Erythroblast (primary cell): ENCODE measurements at places on chromosomes 12 and 14.

- no peak for DNase-seq
Measured at GRCh38 chr14:103142026-103142425, 18.8 kb downstream of the TNFAIP2 start.

DNA sequence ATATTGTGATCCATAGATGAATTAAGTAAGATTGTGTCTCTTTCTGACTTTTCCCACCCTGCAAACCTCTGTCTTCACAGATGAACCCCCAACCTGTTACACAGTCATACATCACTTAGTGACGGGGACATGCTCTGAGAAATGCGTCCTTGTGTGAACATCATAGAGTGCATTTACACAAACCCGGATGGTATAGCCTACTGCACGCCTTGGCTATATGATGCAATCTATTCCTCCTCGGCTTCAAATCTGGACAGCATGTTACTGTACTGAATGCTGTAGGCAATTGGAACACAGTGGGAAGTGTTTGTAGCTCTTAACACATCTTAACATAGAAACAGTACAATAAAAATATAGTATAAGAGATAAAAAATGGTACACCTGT lies 7.4 kb upstream of the TESPA1 start:
- no peak for DNase-seq

DNA sequence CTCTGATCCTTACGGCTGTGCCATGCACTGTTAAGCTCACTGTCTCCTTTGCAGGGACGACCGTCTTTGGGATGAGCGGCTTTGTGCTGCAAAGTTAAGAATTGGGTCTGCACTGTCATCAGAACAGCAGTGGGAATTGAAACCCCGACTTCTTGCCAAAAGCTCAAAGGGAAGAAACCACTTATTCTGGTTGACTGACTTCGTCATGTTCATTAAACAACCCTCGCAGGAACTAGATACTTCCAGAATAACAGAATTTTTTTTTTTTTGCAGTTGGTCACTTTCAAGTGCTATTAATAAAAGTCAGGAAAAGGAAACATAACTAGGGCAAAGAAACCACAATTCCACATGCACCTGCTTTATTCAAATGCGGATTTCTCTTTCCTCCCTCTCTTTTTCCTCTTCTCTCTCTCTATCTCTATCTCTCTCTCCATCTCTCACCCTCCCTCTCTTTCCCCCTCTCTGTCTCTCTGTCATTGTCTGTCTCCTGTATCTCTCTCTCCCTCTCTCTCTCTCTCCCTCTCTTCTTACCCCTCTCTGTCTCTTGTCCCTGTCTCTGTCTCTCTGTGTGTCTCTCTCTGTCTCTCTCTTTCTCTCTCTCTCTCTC lies 12.3 kb upstream of the GLT1D1 start:
- no peak for DNase-seq

GRCh38 chr12:82866227-82866775 lies 179.6 kb downstream of the TMTC2 start:
- DNase-seq = no peak

DNA sequence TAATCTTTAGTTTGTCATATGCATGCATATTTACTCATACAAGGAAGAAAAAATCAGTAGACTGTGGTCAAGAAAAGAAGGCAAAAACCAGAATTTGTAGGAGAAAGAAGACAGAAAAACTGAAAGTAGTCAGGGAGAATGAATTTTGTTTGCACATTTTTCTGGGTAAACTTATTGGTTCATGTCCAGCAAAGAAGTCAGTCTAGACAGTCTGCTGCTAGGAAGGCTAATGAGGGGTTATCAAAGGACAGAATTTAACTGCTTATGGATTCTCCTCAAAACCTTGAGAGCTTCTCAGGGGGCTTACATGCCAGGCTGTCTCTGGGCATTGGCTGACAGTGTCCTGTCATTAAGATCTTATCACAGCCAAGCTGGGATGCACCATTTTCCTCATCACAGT lies 293.9 kb downstream of the RPAP3 start:
- no peak for DNase-seq

GRCh38 chr12:96890331-96890730 lies 16.7 kb upstream of the NEDD1 start:
- no peak for DNase-seq

DNA sequence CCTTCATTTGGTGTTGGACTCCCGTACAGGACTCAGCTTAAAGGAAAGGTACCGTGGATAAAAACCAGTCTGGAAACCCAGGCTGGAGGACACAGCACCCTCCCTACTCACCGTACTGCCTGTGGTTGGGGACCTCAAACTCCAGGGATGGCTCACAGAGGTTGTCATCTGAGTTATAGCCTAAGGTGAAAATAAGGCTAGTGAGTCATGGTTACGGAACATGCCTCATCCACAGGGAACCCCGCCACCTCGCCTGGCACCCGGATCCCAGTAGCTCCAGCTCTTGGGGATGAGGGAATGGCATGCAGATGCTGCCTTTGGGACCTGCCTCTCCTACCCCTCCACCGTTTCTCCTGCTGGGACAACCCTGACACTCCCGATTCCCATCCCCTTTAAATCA lies 36.8 kb upstream of the GPR68 start:
- DNase-seq = no peak

GRCh38 chr14:96269359-96269710 lies 13.3 kb downstream of the BDKRB1 start:
- no peak for DNase-seq

GRCh38 chr14:95668235-95668772 lies 17.9 kb upstream of the TCL1B start:
- no peak for DNase-seq

GRCh38 chr14:62269204-62269603 lies 507.0 kb downstream of the SNAPC1 start:
- DNase-seq = no peak

GRCh38 chr14:34684578-34684977 lies 29.8 kb downstream of the CFL2 start:
- DNase-seq = no peak

DNA sequence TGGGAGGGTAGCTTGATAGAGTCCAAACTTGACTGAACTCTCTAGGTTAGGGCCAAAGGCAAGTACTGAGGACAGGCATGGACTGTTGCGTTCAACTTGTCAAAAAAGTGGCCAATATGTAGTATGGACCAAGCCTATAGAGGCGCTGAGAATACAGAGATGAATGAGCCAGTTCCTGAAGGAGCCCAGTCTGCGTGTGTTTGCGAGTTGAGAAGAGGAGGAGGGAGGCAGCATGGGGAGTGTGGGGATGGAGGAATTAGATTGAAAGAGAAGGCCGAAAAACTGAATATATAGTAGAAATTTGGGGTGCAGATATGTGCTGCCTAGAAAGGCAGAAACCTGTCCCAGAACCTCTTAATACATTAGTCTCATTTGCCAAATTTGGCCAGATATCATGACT lies 412.4 kb downstream of the PCNX1 start:
- peak; percentile 75 for DNase-seq
